ENCODE measurements at places on chromosomes 5 and 9.

GRCh38 chr9:126799034-126799433, 5.8 kb upstream of the ZBTB43 start:
- no peak for DNase-seq

- no peak for DNase-seq
Observed at GRCh38 chr5:1832511-1833250, 31.5 kb downstream of the NDUFS6 start.

DNA sequence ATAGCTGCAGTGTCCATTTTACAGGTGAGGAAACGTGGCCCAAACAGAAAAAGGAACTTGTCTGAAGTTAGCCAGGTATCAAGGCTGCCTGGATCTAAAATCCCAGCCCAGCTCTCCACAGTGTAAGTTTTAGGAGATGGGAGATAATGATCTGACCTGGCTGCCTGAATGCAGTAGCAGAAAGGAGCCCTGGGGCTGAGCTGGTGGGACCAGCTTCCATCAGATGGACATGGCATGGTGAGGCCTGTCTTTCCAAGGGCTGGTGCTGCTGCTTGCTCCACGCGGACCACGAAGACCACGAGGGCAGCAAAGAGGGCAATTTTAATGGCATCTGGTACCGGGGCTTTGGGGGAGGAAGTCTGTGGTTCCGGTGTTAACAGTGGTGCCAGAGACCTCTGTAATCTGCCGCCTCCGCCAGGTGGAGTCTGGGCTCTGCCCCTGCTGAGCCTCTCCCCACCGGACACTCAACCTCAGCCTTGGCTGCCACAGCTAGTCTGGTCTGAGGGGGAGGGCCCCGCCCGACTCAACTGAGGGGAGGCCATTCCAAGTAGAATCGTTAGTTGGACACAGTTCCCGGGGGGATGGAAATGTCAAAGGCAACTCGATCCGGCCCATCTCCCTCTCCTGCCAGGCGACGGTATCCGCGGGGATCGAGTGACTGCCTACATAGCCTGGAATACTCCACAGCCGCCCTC, 650 bp downstream of the MYORG start:
- peak; percentile 69 for DNase-seq

GRCh38 chr9:32401488-32401887, 17.0 kb downstream of the ACO1 start:
- no peak for DNase-seq

DNA sequence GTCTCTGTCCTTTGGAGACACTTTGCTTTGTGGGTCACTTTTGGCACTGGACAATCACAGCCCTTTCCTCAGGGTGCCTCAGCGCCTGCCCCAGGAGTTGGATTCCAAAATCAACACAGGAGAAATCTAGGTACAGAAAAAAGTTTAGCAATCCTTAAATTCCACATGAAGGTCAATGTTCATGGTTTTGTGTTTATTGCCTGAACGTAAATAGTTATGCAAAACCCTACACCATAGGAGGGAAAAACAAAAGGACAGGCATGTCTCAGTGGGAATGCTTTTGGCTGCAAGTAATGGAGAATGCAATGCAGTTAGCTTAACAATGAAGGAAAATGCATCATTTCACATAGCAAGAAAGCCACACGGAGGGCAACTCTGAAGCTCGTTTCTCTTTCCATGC, 6.5 kb upstream of the HMCN2 start:
- no peak for DNase-seq

DNA sequence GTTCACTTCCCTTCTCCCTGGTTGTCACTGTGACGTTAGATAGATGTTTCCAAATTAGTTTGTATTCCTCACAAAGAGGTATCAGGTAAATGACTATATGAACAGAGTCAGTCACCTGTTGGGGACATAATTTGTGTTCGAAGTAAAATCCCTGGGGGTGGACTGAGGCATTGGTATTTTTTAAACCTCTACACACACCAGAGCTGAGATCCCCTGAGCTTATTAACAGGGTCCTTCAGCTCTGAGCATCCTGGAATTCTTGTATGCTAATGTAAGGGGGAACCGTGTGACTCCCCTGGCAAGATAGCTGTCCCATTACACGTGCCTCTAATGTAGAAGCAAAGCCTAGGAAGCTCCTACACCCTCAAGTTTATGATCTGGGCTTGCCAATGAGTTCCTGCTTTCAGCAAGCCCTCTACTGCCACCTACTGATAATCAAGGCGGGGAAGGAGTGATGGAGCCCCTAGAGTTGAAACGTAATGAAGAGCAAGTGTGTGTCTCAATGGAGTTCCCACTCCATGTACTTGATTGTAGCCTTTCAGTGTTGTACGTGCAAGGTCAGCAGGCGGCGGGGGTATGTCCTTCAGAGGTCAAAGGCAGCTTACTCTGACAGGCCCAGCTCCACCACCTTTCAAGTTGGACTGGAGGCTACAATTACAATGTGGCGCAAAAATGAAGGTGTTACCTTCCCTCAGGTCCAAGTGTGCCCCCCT, 14.4 kb downstream of the PRKACG start:
- peak; percentile 76 for DNase-seq

DNA sequence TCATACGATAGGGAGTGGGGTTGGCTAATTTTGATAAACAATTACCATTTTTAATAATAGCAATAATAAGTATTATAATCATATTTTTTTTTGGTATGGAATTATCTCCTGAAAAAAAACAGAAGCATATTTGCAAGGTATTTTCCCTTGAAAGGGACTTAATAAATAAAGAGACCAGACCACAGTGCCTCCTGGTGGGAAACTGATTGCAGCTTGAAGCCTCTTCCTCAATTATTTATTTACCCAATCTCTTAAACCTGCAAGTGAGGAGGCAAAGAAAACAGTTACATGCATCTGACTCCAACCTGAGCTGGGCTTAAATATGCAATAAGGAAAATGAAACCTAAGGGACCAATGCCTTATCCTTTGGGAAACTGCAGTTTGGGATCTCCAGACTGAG, 388.1 kb upstream of the ACO1 start:
- no peak for DNase-seq

Data from HAP-1 (cell line).